ENCODE measurements at places on chromosomes 4 and X.

DNA sequence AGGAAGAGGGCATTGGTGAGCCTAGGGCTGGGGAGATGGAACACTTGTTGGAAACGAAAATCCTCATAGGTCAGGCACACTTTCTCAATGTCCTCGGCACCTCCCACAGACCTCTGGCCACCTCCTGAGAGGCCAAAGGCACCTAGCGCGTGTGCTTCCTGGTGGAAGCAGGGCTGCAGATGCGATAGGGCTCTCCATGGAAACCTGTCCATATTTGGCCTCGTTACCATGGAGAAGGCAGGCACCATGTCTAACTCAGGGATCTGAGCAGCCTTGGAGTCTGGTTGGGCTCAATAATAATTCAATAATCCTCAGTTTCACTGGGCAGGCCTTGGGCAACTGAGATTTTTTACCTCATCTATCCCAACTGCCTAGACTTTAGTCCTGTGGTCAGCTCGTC lies 58.3 kb downstream of the RAI2 start:
- DNase-seq = no peak

DNA sequence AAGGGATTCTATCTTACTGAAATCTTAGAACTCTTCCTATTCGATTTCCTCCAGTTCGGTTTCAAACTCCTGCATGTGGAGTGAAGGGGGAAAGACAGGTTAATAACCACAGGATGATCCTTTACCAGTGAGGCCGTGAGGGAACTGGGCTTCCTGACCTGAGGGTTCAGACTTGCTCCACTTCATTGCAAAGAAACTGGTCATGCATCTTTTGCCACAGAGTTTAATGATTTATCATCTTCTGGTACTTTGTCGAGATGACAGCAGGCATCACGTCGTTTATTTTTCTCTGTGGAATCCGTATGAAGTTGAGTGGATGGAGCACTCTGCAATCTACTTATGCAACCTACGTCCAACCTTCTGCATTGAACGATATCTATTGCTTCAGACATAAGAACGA lies 145.9 kb upstream of the NLGN4X start:
- no peak for DNase-seq

DNA sequence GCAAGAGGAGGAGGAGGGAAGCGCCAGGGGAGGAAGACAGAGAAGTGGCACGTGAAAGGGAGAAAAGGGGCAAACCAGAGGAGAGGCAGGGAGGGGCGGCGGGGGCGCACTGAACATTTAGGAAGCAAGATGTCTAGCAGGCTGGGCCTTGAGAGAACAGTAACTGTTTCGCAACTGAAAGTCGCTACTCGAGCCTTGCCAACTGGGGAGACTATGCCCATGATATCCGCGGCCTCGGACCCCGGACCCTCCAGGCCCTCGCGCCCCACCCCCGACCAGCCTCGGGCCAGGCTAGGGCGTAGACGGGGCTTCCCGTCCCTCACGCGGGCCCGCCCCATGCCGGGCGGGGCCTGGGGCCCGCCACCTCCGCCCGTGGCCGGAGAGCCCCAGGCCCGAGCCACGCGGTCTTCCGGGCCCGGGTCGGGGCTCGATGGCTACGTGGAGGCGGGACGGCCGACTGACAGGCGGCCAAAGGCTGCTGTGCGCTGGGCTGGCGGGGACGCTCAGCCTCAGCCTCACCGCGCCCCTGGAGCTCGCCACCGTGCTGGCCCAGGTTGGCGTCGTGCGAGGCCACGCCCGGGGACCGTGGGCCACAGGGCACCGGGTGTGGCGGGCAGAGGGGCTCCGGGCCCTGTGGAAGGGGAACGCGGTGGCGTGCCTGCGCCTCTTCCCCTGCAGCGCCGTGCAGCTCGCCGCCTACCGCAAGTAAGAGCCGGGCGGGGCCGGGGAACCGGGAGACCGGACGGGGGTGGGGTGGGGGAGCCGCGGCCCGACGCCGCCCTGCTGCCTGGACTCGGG lies at the start of gene SLC25A43:
TSS of gene SLC25A43 (plus strand) at position 363 of the 798 bp plus-strand sequence. CDS start at position 431, 68 bp downstream.
- DNase-seq = no peak

DNA sequence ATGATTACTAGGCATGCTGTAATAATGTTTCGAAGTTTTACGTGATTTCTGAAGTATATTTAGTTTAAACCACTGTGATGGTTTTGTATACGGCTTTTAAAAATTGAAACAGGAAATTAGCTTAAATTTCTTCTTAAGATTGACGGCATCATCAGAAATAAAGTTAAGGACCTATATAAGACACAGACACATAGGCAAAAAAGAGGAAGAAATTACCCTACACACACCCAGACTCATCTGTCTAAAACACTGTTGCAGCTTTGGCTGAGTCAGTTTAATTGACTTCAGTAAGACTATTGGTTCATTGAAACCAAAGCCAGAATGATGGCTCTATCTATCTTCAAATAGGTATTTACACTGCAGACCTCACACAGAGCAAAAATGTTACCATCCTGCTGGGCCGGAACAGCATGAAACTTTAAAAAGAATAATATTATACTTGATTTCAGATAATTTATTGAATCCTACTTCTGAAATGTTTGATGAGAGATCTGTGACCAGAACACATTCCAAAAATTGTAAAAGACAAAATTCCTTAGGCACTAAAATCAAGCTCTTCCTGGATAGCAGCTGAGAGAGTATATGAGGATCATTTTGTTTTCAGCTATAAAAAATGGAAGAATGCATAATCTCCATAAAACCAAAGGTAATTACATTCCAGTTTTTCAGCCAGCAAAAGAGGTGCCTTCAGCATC lies 4.5 kb downstream of the HHIP start:
- no peak for DNase-seq

- DNase-seq = no peak
Measured at GRCh38 chr4:1402516-1403091, 3.6 kb downstream of the NKX1-1 start.
